ENCODE measurements at places on chromosomes 13 and 19.
A peak's percentile ranks its signal among the peaks of the same experiment; 100 is the strongest.

DNA sequence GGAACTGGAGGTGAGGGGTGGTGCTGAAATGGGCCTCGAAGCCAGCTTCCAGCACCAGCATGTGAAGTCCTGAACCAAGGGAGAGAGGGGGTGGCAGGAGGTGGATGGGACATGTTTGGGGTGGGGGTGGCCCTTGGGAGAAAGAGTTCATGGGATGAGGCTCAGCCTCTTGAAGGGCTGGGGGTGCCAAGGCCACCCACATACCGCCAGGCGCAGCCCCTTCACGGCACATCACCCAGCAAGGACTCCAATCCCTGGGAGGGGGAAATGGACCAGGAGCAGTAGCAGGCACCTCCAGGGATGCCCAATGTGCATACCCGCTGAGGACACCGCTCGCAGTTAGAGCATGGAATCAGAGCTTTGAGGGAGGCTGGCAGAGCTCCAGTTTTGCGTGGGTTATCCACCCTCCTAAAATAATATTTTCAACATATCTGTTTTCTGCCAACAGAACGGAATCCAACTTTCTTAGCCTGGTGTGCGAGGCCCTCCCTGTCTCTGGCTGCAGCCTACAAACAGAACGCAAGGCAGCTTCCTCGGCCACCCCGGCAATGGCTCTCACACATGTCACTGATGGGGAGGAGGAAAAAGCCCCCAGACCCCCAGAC, 140.5 kb upstream of the VSTM2B start:
- H3K27ac ChIP-seq: no peak overlapping the region
- H3K4me3 ChIP-seq: no peak overlapping the region
- no peaks in the 10 kb centered on the region for H3K4me1 ChIP-seq
- H3K27me3 ChIP-seq: no peaks in the 10 kb centered on the region
- H3K36me3 ChIP-seq: no peaks in the 10 kb centered on the region

- no peaks in the 10 kb centered on the region for H3K36me3 ChIP-seq
- no peaks in the 10 kb centered on the region for H3K27me3 ChIP-seq
- DNase-seq: no peak
Observed at GRCh38 chr13:104057861-104058260, 991.6 kb upstream of the SLC10A2 start.

- peaks cover 32% of the 10 kb centered on the region for H3K36me3 ChIP-seq
- H3K27me3 ChIP-seq: no peaks in the 10 kb centered on the region
- peaks cover 66% of the 10 kb centered on the region for H3K4me1 ChIP-seq
- no peak overlapping the region for H3K4me3 ChIP-seq
- H3K27ac ChIP-seq: peak overlapping the region; percentile 97
Observed at GRCh38 chr19:1220477-1220930, 14.9 kb downstream of the STK11 start.

- no peaks in the 10 kb centered on the region for H3K4me1 ChIP-seq
- DNase-seq: no peak
- no peaks in the 10 kb centered on the region for H3K27me3 ChIP-seq
- H3K4me3 ChIP-seq: no peak overlapping the region
- no peak overlapping the region for H3K27ac ChIP-seq
- H3K36me3 ChIP-seq: no peaks in the 10 kb centered on the region
Observed at GRCh38 chr13:47903836-47904235, 97.2 kb downstream of the SUCLA2 start.

GRCh38 chr13:49071341-49071937, 95.7 kb downstream of the FNDC3A start:
- no peaks in the 10 kb centered on the region for H3K36me3 ChIP-seq
- no peak overlapping the region for H3K4me3 ChIP-seq
- DNase-seq: no peak
- H3K4me1 ChIP-seq: peaks cover 12% of the 10 kb centered on the region
- no peaks in the 10 kb centered on the region for H3K27me3 ChIP-seq
- H3K27ac ChIP-seq: no peak overlapping the region

DNA sequence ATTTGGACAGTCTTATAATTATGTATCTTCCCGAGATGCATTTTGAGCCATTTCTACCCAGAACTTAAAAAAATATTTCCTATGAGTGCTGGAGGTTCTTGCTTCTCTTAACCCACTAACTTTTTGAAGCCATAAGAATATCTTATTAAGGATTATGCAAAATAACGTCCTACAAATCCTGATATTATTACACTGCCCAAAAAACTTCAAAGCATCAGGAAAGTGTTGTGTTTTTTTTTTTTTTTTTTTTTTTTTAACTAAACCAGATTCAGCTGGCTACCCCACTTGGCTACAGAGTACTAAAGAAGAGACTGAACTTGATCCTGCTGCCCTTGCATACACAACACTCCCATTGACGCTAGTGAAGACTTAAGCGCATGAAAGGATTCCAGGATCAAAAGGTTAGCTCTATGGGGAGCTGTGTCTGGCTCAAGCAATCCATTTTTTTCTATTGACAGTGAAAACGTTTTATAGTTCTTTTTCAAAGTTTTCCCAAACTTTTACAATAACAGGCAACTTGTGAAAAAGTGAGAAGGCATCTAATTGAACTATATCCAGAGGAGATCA, 141.4 kb downstream of the KCNRG start:
- H3K4me1 ChIP-seq: peaks cover 9% of the 10 kb centered on the region
- no peaks in the 10 kb centered on the region for H3K36me3 ChIP-seq
- DNase-seq: no peak
- H3K27ac ChIP-seq: no peak overlapping the region
- H3K4me3 ChIP-seq: no peak overlapping the region
- no peaks in the 10 kb centered on the region for H3K27me3 ChIP-seq

GRCh38 chr19:6744381-6745301, 5.2 kb downstream of the TRIP10 start:
- no peaks in the 10 kb centered on the region for H3K36me3 ChIP-seq
- peaks cover 69% of the 10 kb centered on the region for H3K4me1 ChIP-seq
- H3K27me3 ChIP-seq: no peaks in the 10 kb centered on the region
- H3K27ac ChIP-seq: peak overlapping the region; percentile 98

- no peaks in the 10 kb centered on the region for H3K27me3 ChIP-seq
- DNase-seq: no peak
- H3K27ac ChIP-seq: no peak overlapping the region
- no peaks in the 10 kb centered on the region for H3K36me3 ChIP-seq
- H3K4me1 ChIP-seq: no peaks in the 10 kb centered on the region
Observed at GRCh38 chr19:8575467-8575997, 1.7 kb downstream of the MYO1F start.

- H3K4me1 ChIP-seq: no peaks in the 10 kb centered on the region
- DNase-seq: no peak
- H3K27me3 ChIP-seq: no peaks in the 10 kb centered on the region
Observed at GRCh38 chr13:56923626-56924140, 217.0 kb upstream of the PRR20A start.

DNA sequence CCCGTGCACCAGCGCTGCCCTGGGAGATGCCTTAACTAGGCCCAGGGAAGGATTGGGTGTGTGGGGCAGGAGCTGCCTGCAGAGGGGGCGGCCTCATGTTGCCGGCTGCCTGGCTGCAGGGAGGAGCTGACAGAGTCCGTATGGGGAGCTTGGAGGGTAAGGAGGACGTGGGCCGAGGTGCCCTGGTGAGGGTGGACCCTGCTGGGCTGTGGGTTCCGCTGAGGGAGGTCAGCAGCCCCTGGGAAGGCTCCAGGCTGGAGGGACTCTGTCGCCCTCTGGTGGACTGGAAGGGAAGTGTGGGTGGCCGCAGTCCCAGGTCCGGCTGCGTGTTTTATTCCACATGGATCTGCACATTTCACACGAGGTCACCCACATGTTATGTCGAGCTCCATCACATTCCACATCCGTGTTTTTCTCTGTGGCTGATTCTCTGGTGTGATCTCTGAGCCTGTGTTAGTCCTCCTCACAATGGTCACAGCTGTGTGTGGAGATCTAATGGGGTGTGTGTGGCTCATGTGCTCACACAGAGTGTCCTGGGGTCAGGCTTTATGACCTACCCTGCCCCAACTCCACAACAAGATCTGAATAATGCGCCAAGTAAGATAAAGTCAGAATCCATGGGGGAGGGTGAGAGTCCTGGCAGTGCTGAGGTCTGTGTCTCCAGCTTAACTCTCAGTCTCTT, 1.8 kb upstream of the CEACAM8 start:
- no peaks in the 10 kb centered on the region for H3K4me1 ChIP-seq
- no peaks in the 10 kb centered on the region for H3K27me3 ChIP-seq
- no peaks in the 10 kb centered on the region for H3K36me3 ChIP-seq
- H3K4me3 ChIP-seq: no peak overlapping the region
- no peak overlapping the region for H3K27ac ChIP-seq

GRCh38 chr13:106028911-106029310, 506.6 kb downstream of the EFNB2 start:
- no peaks in the 10 kb centered on the region for H3K27me3 ChIP-seq
- H3K36me3 ChIP-seq: no peaks in the 10 kb centered on the region
- no peak for DNase-seq
- H3K4me1 ChIP-seq: no peaks in the 10 kb centered on the region
- H3K4me3 ChIP-seq: no peak overlapping the region

- H3K27me3 ChIP-seq: no peaks in the 10 kb centered on the region
- no peaks in the 10 kb centered on the region for H3K4me1 ChIP-seq
- H3K4me3 ChIP-seq: no peak overlapping the region
Observed at GRCh38 chr13:37416291-37417059, 182.1 kb downstream of the POSTN start.

GRCh38 chr13:38680912-38681311, 6.0 kb upstream of the FREM2 start:
- no peaks in the 10 kb centered on the region for H3K36me3 ChIP-seq
- H3K27ac ChIP-seq: no peak overlapping the region
- no peak for DNase-seq
- no peak overlapping the region for H3K4me3 ChIP-seq
- H3K4me1 ChIP-seq: peaks cover 2% of the 10 kb centered on the region
- no peaks in the 10 kb centered on the region for H3K27me3 ChIP-seq

- H3K27ac ChIP-seq: no peak overlapping the region
- no peak overlapping the region for H3K4me3 ChIP-seq
- no peaks in the 10 kb centered on the region for H3K27me3 ChIP-seq
- H3K4me1 ChIP-seq: peaks cover 13% of the 10 kb centered on the region
- DNase-seq: peak; percentile 32
Observed at GRCh38 chr19:3710265-3710812, 2.2 kb downstream of the TJP3 start.

GRCh38 chr13:36130193-36130551, 1.0 kb downstream of the DCLK1 start:
- DNase-seq: no peak
- no peaks in the 10 kb centered on the region for H3K27me3 ChIP-seq
- H3K27ac ChIP-seq: no peak overlapping the region
- no peaks in the 10 kb centered on the region for H3K4me1 ChIP-seq

- no peak overlapping the region for H3K4me3 ChIP-seq
- no peaks in the 10 kb centered on the region for H3K36me3 ChIP-seq
- no peak for DNase-seq
- H3K4me1 ChIP-seq: no peaks in the 10 kb centered on the region
- H3K27ac ChIP-seq: no peak overlapping the region
- no peaks in the 10 kb centered on the region for H3K27me3 ChIP-seq
Observed at GRCh38 chr13:42603571-42603970, 29.6 kb downstream of the TNFSF11 start.

- H3K4me1 ChIP-seq: peaks cover 24% of the 10 kb centered on the region
- no peaks in the 10 kb centered on the region for H3K27me3 ChIP-seq
- peak; percentile 51 for DNase-seq
- peak overlapping the region; percentile 96 for H3K27ac ChIP-seq
- H3K4me3 ChIP-seq: peak overlapping the region; percentile 64
Observed at GRCh38 chr19:13794398-13794756, 866 bp upstream of the ZSWIM4 start.

GRCh38 chr13:104382951-104383350, 1316.7 kb upstream of the SLC10A2 start:
- no peaks in the 10 kb centered on the region for H3K27me3 ChIP-seq
- no peak for DNase-seq

- H3K27me3 ChIP-seq: no peaks in the 10 kb centered on the region
- DNase-seq: no peak
- H3K4me1 ChIP-seq: no peaks in the 10 kb centered on the region
- no peaks in the 10 kb centered on the region for H3K36me3 ChIP-seq
- no peak overlapping the region for H3K27ac ChIP-seq
- H3K4me3 ChIP-seq: no peak overlapping the region
Observed at GRCh38 chr13:72132075-72132474, 265.1 kb upstream of the DACH1 start.

DNA sequence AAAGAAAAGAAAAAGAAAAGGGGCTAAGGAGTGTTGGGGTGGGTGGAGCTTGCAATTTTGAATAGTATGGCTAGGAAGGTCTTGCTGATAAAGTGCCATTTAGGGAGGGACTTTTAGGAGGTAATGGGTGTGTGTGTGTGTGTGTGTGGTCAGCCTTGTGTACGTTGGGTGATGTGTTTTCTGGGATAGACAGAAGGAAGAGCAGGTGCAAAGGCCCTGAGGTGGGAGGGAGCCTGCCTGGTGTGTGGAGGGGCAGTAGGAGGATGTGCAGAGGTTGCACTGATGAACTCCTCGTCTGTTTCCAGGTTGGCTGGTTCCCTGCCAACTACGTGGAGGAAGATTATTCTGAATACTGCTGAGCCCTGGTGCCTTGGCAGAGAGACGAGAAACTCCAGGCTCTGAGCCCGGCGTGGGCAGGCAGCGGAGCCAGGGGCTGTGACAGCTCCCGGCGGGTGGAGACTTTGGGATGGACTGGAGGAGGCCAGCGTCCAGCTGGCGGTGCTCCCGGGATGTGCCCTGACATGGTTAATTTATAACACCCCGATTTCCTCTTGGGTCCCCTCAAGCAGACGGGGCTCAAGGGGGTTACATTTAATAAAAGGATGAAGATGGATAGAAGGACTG, 30.5 kb upstream of the ADGRE1 start:
- no peaks in the 10 kb centered on the region for H3K4me1 ChIP-seq
- H3K27ac ChIP-seq: no peak overlapping the region
- no peaks in the 10 kb centered on the region for H3K36me3 ChIP-seq

- no peak overlapping the region for H3K27ac ChIP-seq
- peaks cover 4% of the 10 kb centered on the region for H3K4me1 ChIP-seq
- H3K27me3 ChIP-seq: no peaks in the 10 kb centered on the region
- DNase-seq: no peak
Observed at GRCh38 chr13:28375250-28375930, 119.5 kb downstream of the FLT1 start.

DNA sequence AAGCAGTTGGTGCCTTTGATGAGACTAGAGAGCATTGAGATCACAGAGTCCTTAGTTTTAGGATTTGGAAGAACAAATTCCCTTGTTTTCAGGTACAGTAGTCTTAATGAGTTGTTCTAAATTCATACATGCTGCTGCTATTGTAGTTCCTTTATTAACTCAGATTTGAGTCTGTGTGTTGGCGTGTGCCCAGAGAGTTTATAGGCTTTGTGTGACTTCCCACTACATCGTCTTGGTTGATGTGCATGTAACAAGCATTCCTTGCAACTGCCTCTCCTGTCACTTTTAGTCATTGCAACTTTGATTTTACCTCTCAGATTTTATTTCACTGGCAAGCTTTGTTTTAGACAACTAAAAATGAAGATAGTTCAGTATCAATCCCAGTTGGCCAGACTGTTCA, 135.5 kb downstream of the ZAR1L start:
- H3K4me3 ChIP-seq: no peak overlapping the region
- no peaks in the 10 kb centered on the region for H3K36me3 ChIP-seq
- H3K4me1 ChIP-seq: no peaks in the 10 kb centered on the region
- no peak overlapping the region for H3K27ac ChIP-seq
- no peak for DNase-seq
